Activated CD8-positive, alpha-beta memory T cell treated with anti-CD3 and anti-CD28 coated beads for 24 hours (primary cell): ENCODE measurements at places on chromosomes 12 and 14.
A peak's percentile ranks its signal among the peaks of the same experiment; 100 is the strongest.

DNA sequence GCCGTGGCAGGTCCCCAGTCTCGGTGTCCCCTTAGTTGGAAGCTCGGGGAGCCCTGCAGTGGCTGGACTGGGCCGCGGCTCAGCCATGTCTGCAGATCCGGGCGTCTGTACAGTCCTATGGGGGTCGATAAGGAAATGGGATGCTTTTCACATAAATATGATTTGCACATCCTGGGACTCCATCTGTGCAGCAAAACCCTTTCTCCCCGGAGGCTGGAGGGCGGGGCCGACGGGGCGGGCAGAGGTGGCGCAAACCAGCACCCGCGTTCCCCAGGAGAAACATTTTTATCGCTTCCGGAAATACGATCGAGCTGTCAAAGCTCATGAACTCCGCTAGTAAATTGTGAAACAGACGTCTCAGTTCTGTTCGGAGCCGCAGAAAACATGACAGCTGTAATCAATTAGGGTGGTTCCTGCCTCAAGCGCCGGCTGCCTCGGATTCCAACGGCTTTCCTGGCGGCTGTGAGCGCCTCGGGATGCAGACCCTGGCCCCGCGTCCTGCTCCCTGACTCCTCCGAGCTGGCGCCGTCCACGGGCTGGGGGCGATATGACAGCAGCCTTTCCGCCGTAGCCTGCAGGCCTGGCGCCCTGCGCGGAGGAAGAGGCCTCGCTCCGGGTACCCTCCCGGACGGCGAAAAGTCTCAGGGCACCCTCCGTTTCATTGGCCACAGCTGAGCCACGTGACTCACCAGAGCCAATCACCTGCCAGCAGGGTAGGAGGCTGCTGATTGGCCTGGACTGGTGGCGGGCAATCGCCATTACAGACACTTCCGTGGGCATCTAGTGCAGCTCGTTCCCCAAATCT is 23.0 kb downstream of the DIO3 start:
- DNase-seq, result no peak

DNA sequence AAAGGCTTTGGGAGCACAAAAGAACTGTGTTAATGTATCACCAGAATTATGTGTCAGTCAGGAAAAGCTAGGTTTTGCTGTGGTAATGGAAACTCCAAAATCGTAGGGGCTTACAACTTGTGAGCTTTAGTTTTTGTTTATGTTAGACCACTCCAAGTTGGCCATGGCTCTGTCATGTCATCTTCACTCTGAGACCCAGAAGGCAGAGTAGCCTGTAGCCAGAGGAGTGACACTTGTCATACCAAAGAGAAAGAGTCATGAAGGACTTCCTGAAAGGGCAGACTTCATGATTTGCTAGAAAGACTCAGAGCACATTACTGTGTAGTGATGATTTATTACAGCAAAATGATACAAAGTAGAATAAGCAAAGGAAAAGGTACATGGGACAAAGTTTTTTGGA is 133.6 kb upstream of the SSTR1 start:
- DNase-seq, result no peak

- DNase-seq, result no peak
These were observed 25.9 kb upstream of the SRP54 start for GRCh38 chr14:34956931-34957330.

DNA sequence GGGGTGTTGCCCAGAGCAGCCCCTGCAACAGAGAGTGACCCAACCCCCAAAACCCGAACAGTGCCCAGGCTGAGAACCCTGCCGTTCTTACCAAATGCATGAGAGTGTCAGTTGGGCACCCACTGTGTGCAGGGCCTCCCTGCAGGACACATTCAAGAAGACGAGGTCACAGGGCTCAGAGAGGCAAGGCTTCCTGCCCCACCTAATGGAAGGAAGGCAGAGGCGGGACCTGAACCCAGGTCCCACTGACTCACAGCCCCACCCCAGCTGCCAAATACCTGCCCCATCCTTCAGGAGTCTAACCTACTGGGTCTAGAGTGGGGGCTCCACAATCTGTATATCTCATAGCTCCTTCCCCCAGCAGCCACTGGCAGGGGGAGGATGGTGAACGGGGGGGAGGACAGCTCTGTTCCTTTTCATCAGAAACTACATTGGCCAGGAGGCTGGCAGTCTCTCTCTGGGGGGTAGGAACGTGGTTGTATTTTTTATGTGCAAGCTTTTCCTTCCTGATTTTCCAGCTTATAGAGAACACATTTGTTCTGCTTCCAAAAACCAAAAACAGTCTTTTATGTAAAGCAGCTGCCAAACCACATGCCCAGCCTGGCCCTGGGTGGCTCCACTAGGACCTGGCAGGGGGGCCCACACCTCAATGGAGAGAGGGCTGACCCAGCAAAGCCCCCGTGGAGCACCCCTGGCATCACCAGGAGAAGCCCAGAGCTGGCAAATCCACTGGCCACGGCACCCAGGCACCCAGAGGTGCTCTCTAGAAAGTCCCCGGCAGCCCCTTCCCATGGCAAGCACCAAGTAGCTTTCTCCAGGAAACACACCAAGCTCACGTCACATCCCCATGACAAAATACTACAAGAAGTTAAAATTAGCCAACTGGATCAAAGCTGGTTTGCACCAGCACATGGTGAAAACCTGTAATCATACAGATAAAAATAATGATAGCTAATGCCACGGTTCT is 17.0 kb downstream of the NCOR2 start:
- DNase-seq, result no peak

DNA sequence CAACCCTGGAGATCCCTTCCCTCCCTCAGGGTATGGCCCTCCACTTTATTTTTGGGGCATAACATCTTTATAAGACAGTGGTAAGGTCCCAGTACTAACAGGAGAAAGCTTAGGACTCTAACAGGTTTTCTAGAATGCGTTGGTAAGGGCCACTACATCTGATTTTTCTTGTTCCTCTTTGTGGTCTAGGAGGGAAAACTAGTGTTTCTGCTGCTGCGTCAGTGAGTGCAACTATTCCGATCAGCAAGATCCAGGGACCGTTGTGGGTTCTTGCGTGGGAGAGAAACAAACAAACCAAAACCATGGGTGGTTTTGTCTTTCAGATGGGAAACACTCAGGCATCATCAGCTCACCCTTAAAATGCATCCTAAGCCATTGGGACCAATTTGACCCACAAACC is 123.6 kb upstream of the SLC16A7 start:
- no peak for DNase-seq

DNA sequence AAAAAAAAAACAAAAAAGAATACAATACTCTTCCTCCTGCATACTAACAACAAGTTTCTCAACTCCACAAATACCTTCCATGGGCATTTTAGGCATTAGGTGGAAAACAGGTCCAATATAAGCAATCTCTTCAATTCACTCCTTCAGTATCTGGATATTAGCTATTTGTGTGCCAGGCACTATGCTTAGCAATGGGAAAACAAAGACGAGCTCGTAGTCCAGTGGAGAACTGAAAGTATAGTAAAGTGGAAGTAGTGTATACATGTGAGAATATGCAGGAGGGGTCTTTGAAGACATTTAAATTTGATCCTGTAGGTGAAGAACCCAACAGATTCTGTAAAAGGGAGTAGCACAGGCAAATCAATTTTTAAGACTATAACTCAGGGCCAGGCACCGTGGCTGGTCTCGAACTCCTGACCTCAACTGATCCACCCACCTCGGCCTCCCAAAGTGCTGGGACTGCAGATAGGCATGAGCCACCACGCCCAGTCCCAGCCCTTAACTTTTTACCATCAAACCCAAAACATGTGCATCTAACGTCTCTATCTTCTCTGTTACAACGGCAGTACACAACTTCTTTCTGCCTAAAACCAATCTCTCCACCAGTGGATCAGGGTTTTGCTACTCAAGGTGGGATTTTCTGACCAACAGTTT is 10.6 kb downstream of the HECTD1 start:
- no peak for DNase-seq

DNA sequence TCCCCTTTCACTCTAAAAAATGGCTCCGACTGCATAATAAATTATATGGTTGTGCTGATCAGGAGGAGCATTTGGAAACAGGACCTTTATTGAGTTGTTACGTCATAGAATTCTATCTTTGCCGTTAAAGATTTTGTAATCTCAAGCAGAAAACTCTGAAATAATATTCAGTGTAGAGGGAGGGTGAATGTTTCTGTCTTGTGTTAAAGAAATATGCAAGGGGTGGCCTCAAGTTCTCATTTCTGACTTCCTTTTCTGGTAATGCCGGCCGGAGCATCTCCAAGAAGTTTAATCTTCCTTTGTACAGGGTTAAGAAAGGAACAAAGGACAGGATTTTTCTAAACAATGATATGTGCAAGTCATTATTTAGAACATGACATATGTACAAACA is 165.1 kb downstream of the SLC38A4 start:
- no peak for DNase-seq

- no peak for DNase-seq
These were observed 89.7 kb downstream of the TMCC3 start for GRCh38 chr12:94560431-94561221.

GRCh38 chr14:24915403-24915921 is 134.5 kb downstream of the STXBP6 start:
- no peak for DNase-seq

GRCh38 chr12:95037906-95038305 is 34.4 kb upstream of the NDUFA12 start:
- DNase-seq, result no peak

DNA sequence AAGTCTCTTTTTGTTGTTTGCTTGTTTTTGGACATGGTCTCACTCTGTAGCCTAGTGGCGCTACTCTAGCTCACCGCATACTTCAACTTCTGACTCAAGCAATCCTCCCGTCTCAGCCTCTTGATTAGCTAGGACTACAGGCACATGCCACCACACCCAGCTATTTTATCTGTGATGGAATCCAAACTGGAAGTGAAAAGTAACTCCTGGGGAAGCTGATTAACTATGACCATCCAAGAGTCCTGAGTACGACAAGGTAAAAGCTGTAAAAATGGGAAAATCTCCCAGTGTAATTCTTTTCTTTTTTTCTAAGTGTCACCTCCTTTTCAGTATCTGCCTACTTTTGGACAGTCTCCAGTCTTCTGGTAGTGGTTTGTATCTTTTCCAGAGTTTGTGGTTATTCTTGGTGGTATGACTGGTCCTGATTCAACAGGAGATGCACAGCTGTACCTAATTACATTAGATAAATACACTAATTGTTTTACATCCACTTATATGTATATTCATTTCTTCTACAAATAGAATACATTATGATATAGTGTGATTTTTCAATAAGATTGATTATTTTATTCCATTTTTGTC is 97.8 kb downstream of the SLC6A15 start:
- no peak for DNase-seq

DNA sequence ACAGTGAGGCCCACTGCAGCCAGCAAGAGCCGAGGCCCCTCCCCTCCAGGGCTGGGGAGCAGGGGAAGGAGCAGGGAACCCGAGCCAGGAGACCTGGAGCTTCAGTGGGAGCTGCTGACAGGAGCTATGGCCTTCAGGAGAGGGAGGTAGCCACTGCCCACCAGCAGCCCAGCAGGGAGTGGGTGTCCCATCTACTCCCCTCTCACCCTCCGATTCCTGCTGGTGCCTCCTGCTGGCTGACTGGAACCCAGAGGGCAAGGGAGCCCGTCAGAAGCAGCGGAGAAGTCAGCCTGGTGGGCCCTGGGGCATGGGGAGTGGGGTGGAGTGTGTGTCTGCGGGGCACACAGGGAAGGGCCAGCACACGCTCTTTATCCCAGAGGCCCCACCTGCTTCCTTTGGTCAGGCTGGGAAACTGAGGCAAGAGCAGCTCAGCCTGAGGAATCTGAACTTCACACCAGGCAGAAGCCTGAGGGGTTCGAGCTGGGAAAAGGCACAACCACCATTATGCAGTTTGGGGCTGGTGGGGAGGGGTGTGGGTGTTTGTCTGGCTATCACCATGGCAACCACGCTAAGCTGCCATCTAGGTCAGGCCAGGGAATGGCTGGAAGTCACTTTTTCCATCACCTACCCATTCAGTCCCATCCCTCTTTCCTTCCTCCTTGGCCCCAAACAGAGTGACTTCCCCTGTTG is 36.8 kb upstream of the PLEKHG6 start:
- no peak for DNase-seq

- no peak for DNase-seq
These were observed 166.1 kb downstream of the FOXA1 start for GRCh38 chr14:37428954-37429353.

- no peak for DNase-seq
These were observed 85.6 kb downstream of the LMO3 start for GRCh38 chr12:16520328-16520727.

GRCh38 chr14:53316504-53316903 is 163.4 kb upstream of the DDHD1 start:
- no peak for DNase-seq

- no peak for DNase-seq
These were observed 53.1 kb downstream of the ZFYVE26 start for GRCh38 chr14:67763158-67763822.

- no peak for DNase-seq
These were observed 369 bp downstream of the DEPDC4 start for GRCh38 chr12:100266585-100266834.

DNA sequence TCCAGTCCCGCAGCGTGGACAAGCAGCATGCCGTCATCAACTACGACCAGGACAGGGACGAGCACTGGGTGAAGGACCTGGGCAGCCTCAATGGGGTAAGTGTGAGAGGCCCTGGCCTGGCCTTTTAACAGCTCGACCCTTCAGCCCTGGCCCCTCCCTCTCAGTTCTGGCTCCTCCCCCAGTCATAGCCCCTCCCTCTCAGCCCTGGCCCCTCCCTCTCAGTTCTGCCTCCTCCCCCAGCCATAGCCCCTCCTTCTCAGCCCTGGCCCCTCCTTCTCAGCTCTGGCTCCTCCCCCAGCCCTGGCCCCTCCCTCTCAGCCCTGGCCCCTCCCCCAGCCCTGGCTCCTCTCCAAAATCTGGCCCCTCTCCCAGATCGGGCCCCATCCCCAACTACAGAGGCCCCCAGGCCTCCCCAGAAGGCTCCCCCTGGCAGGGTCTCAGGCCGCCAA is 11.2 kb downstream of the CEP170B start:
- DNase-seq, result peak; percentile 67

- no peak for DNase-seq
These were observed 1.7 kb downstream of the SLC2A3 start for GRCh38 chr12:7934091-7934888.

- DNase-seq, result no peak
These were observed 156.5 kb upstream of the EEA1 start for GRCh38 chr12:93085383-93086287.

GRCh38 chr12:56007564-56008559 is 10.8 kb downstream of the SUOX start:
- peak; percentile 86 for DNase-seq

GRCh38 chr12:52285851-52286530 is 5.3 kb downstream of the KRT81 start:
- peak; percentile 40 for DNase-seq

DNA sequence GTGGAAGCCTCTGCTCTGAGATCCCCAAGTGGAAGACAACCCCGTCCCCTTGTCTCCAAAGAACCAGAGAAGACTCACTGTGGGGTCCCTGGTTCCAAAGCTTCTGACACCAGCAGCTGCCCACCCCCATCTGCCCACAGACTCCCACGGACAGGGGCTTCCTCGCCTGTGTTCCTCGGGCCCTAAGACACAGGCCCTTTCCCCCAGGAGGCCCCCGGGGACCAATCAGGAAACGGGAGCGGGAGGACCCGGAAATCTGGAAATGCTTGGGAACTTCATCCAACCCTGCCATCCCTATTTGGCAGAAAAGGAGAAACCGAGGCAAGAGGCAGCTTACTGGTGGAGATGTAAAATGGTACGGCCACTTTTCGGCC is 113.1 kb downstream of the NCOR2 start:
- no peak for DNase-seq

- peak; percentile 74 for DNase-seq
These were observed 68.6 kb upstream of the MAX start for GRCh38 chr14:65170768-65171507.

GRCh38 chr12:61750604-61751003 is 509.6 kb upstream of the USP15 start:
- no peak for DNase-seq
